Fibroblast of skin of right quadriceps (primary cell): ENCODE measurements at places on chromosomes 11 and 22.

DNA sequence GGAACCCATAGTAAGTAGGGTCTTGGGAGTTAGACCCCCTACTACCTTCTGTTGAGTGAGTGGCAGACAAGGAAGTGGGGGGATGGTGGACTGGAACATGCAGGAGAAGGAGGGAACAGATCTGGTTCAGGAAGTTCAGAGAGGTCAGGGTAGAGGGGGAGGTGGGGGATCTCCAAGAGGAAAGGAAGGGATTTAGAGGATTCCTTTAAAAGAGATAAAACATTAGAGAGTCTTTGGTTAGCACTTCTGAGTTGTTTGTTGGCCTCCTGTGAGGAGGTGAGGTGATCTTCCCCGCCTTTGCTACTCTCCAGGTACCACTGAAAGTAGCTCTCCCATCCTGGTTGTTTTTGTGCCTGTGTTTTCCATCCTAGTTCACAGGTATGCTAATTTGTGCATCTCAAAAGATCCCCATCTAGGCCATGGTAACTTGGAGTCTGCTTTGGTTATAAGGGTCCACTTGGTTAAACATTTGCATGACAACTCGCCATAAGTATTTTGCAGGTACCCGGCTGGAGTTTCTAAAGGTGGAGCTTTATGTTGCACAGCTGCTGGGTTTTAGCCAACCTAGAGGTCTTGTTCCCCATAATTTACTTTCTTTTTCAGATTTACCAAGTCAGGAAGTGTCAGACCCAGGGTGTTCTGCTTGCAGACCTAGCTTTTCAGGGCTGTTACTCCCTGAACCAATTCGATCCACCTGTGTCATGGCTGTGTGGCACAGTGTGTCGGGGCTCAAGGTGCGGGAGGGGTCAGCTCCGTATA lies 79.3 kb upstream of the SORL1 start:
- DNase-seq = no peak

DNA sequence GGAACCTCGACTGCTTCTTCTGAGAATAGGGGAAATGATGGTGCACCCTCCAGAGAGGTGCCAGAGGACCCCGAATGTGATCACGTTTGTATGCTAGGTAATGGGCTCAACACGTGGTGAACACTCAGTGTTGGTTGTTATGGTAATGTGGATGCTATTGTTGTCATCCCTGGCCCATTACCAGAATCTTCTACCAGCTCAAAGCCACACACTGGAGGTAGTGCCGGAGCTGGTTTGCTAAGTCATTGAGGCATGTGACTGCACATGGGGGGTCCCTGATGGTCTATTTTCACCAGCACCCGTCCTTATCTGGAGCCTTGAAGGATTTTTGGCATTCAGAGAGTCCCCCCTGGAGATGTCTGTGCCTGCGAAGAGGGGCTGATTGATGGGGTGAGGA lies 119.1 kb upstream of the CD82 start:
- DNase-seq = no peak

GRCh38 chr22:39497429-39497828 lies 4.7 kb upstream of the MIEF1 start:
- DNase-seq = no peak

DNA sequence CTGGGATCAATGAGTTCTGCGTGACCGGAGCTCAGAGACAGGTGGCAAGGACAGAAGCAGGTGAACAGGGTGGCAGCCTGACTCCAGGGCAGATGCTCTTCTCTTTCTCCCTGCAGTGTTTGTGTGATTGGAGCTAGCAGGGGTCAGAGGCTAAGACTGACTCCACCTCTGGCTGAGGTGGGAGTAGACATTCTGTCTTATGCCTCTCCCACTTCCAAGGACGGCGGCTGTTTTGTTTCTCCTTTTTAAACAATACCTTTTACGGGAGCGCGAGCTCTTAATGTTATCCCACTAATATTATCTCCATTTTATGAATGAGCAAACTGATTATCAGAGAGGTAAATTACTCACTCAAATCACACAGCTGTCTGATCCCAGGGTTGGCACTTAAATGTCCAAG lies 323.7 kb downstream of the MIAT start:
- DNase-seq = no peak

- DNase-seq = peak; percentile 47
Observed at GRCh38 chr11:119403021-119403420, 20.0 kb downstream of the THY1 start.

- DNase-seq = no peak
Observed at GRCh38 chr11:47904808-47905207, 56.7 kb upstream of the NUP160 start.

- no peak for DNase-seq
Observed at GRCh38 chr11:61538636-61538961, 30.1 kb downstream of the LRRC10B start.

- no peak for DNase-seq
Observed at GRCh38 chr11:128311742-128312719, 275.3 kb downstream of the ETS1 start.

GRCh38 chr11:122165607-122166371 lies 49.8 kb upstream of the BLID start:
- DNase-seq = peak; percentile 37

GRCh38 chr11:61532134-61533038 lies 23.8 kb downstream of the LRRC10B start:
- no peak for DNase-seq

- no peak for DNase-seq
Observed at GRCh38 chr11:117700551-117700950, 96.5 kb downstream of the DSCAML1 start.

DNA sequence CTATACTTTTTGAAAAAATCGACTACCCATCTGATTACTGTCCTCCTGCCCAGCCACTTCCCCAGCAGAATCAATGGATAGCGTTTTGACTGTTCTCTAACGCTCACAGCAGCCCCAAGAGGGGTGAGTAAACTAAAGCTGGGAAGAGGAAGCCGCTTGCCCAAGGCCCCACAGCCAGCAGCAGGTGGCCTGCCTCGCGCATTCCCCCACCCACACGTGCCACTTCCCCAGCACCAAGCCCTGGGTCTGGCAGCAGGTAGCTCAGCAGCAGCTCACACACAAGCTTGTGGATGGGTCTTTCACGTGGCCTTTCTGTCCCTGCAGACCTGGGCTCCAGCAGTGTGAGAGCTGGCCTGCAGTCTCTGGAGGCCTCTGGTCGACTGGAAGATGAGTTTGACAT lies 34.3 kb downstream of the TOM1 start:
- DNase-seq = no peak

GRCh38 chr11:26620282-26621045 lies 48.4 kb upstream of the MUC15 start:
- DNase-seq = no peak

DNA sequence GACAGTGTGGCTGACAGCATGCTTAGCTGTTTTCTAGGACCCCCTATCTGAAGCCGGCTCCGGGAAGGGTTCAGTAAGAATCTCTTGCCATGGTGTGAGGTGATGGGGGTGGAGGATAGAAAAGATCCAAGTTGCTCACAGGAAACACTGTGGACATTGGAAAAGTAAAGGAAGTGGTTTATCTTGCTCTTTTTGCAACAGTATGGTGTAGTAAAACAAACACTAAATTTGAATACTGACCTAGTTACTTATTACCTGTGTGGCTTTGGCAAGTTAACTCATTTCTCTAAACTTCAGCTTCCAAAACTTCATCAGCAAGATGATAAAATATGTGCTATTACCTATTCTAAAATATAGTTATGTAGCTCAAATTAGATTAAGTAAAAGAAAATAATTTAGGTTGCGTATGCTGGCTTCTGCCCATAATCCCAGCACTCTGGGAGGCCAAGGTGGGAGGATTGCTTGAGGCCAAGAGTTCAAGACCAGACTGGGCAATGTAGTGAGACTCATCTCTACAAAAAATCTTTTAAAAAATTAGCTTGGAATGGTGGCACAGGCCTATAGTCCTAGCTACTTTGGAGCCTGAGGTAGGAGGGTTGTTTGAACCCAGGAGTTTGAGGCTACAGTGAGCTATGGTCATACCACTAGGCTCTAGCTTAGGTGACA lies 51.6 kb upstream of the APOA1 start:
- DNase-seq = no peak

- DNase-seq = no peak
Observed at GRCh38 chr11:7530013-7530640, 16.3 kb downstream of the PPFIBP2 start.

- no peak for DNase-seq
Observed at GRCh38 chr11:104060004-104060794, 23.8 kb downstream of the DDI1 start.

DNA sequence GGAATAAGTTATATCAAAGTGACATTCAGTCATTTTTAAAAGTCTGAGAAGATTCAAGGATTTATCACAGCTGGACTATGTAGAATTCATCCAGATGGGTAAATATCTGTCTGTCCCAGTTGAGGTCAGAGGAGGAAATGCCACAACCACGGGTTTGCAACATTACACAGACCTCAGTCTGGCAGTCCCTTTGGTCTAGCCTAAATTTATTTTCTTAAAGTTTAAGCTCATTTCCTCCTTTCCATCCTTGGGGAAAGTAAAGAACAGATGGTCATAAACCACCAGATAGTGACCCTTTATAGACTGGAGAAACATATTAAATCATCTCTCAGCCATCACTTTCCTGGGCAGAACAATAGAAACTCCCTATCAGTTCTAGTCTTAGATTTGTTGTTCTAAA lies 238.4 kb upstream of the DDI1 start:
- peak; percentile 71 for DNase-seq

GRCh38 chr11:7604331-7604955 lies 68.9 kb downstream of the CYB5R2 start:
- DNase-seq = no peak

DNA sequence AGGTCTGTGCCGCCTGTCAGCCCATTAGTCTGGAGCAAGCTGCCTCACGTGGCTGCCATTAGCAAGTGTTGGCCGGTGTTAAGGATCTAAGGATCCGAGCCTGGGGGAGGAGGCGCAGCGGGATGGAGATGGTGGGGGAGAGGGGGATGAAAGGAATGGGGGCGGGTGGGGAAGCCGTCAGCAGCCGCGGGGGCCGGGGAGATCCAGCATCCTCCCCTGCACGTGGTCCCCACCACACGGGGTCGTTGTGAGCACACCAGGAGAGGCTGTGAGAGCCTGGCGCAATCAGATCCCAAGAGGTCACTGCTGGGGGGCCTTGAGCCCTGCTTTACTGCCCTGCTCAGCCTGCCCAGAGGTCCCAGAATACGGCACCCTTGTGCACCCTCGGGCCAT lies 7.3 kb downstream of the CABP7 start:
- DNase-seq = peak; percentile 42

- DNase-seq = no peak
Observed at GRCh38 chr11:105100206-105100605, 39.4 kb downstream of the CARD18 start.

- DNase-seq = no peak
Observed at GRCh38 chr11:44954051-44954906, 3.6 kb upstream of the TP53I11 start.

- no peak for DNase-seq
Observed at GRCh38 chr11:113670149-113670830, 35.8 kb downstream of the TMPRSS5 start.
